SJCRH30 (cell line): ENCODE measurements at places on chromosomes 2 and 18. TPM values are rescaled to one million over a fixed set of nuclear protein-coding genes. Genes with fewer than 3 reads are reported as not detected.

DNA sequence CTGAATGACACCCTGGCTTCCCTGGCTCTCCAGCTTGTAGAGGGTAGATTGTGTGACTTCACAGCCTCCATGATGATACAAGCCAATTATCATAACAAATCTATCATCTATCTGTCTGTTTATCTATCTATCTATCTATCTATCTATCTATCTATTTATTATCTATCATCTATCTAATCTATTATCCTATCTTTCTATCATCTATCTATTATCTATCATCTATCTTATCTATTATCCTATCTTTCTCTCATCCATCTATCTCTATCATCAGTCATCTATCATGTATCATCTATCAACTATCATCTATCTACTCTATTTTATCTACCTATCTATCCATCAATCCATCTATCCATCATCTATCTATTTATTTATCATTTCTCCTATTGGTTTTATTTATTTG lies 361.8 kb downstream of the RNF144A start:
- DNase-seq, result no peak

MYL1 gene
- 2.2 and 3.3 TPM in 2 replicates for total RNA-seq

- no peak for DNase-seq
Measured at GRCh38 chr2:240229603-240230235, 89.3 kb upstream of the OTOS start.

DNA sequence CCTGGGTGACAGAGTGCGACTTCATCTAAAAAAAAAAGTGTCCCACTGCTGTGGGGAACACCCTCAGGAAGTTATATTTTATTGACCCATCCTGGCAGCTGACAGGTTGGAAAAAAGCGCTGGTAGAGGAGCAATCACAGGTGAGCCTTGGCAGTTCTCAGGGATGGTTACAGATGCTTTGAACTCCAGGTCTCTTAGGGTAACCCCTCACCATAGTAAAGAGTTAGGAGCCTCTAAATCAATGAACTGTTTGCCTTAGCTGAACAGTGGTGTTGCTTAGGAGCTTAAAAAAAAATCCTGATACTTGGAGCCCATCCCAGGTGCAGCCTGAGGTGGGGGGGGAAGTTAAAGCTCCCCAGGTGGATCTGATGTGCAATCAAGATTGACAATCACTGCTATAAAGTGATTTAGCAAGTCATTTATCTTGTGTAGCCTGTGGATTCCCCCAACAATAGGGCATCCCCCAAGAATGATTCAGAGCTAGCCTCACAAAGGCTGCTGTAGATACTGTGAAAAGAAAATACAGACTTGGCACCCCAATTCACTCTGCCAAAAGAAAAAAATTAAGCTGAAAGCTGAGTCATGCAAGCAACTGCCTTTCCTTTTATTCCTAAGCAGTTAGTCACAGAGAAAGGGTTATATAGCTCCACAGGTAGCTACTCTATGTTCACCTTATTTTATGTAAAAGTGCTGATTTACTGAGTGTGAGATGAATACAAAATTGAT lies 14.8 kb downstream of the SLC16A14 start:
- no peak for DNase-seq

UGT1A5 gene
- total RNA-seq, result not detected in 2 replicates

GLI2 gene
- total RNA-seq, result 13.0 and 18.4 TPM in 2 replicates

DNER gene
- total RNA-seq, result 0.15 and 0.18 TPM in 2 replicates

DNA sequence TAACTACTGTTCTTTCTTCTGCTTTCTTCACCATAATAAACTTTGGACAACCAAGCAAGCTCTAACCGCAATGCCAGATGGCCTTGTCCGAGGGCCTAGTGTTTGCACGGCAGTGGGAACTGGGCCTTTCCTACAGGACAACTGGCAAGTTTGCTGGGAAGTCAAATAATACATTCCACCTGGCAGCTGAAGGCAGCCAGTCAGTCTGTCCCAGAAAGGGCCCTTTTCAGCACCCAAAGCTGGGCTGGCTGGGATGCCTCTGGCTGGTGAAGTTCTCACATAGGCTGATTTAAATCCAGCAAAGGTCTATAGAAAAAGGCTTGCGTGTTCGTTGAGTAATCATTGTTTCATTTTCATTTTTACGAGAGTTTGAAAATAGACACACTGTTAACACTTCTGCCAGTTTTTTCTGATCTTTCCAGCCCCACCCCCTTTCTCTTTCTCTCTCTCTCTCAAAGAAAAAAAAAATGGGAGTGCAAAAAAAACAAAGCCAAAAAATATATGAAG lies 110.0 kb upstream of the EPAS1 start:
- no peak for DNase-seq

- no peak for DNase-seq
Measured at GRCh38 chr18:52657043-52657805, 317.2 kb downstream of the DCC start.

GRCh38 chr2:200525066-200525465 lies 941 bp upstream of the SGO2 start:
- no peak for DNase-seq

ESCO1 gene
- total RNA-seq, result 14.5 and 16.5 TPM in 2 replicates

DNA sequence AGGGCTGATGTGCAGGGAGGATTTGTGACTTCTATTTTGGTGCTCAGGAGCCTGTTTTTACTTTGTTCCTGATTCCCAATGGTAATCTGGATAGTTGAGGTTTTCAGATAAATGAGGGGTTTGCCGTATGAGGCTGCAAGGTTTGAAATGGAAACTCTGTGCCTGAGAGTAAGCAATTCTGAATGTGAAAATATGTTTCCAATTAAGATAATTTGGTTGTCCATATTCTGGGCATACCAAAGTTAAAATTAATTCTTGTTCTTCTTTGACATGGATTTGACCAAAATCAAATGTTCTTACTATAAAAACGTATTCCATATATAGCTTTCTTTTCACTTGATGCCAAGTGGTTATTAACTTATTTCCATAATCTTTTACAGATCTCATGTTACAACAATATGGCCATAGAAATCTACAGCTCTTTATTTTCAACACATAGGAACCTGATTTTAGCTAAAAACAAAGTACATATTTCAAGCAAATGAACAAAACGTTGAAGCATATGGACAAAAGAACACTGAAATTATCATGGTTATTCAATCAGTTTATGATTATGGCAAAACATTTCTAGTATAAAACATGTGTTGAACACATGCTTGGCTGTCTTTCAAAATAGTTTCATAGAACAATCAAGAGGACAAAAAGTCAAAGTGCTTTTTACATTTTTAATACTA lies 63.4 kb upstream of the ARHGAP28 start:
- DNase-seq, result no peak

DNA sequence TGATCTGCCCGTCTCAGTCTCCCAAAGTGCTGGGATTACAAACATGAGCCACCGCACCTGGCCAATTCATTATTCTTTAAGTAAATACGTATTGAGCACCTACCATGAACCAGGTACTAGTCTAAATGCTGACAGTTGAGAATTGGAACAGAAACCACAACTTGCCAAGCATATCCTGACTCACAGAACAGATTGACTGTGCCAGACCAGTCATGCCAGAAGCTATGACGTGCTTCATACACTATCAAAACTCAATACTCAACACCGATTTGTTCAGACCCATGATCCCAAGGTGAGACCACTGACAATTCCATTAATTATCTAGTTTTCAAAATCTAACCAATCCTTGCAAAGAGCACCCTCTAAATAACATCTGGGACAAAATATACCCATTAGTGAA lies 148.6 kb downstream of the B3GNT2 start:
- no peak for DNase-seq

GRCh38 chr2:230905448-230906421 lies 19.3 kb downstream of the GPR55 start:
- no peak for DNase-seq

GRCh38 chr2:149739171-149739882 lies 151.8 kb upstream of the MMADHC start:
- DNase-seq, result no peak

DNA sequence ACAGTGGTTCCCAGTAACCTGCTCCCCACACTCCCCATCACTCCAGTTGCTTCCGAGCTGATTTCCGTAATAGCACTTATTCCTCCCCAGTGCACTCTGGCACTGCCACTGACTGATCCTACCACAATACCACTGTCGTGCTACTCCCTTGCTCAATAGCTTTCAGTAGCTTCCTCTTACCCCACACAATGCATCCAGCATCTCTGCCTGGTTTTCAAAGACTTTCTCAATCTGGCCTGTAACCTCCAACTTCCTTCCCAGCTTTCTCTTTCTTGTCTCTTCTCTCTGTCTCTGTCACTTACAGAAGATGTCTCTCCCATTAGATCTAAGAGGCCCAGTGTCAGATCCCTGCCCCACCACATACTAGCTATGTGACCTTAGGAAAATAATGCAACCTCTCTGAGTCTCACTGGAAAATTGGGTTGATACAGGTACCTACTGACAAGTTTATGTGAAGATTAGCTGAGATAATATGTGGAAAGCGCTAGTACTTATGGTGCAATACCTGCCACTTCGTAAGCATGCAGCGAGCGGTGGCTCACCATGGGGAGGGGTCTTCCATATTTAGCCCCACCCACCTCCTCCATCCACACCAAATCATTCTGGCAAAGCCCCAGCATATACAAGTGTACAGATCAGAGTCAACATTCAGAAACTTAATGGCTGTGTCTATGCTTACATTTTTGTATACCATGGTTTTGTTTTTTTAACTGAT lies 36.7 kb downstream of the SFXN5 start:
- no peak for DNase-seq

GRCh38 chr2:240404174-240404852 lies 31.1 kb upstream of the GPC1 start:
- no peak for DNase-seq

GRCh38 chr2:113278073-113278741 lies 514 bp downstream of the PAX8 start:
- no peak for DNase-seq

DNA sequence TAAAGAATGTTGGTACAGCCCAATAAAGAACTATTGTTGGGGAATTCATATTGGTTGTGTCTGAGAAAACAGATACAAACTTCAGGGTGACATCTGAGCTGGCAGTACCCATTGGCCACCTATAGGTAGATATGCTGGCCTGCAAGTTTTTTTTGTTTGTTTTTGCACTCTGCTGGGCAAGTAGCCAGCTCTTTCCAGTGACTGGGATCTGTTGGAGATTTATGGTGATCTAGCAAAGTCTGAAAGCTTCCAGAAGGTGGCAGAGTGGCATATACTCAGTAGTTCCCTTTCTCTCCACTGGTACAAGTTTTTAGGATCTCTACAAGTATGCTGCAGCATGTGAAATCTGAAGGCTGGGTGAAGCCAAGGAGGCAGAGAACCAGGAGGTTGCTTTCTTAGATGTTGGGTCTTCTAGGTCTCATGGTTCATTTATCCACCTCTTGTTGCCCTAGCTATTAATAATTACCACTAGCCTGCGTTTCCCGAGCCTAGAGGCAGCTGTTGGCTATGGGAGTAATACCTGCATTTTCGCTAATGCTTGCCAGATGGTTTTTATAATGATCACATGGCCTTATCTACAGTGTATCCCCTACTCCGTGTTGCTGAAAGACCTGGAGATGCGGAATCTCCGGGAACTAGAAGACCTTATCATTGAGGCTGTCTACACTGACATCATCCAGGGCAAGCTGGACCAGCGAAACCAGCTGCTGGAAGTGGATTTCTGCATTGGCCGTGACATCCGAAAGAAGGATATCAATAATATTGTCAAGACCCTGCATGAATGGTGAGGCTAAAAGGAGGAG lies 9.5 kb downstream of the COPS7B start:
- DNase-seq, result peak; percentile 31

DNA sequence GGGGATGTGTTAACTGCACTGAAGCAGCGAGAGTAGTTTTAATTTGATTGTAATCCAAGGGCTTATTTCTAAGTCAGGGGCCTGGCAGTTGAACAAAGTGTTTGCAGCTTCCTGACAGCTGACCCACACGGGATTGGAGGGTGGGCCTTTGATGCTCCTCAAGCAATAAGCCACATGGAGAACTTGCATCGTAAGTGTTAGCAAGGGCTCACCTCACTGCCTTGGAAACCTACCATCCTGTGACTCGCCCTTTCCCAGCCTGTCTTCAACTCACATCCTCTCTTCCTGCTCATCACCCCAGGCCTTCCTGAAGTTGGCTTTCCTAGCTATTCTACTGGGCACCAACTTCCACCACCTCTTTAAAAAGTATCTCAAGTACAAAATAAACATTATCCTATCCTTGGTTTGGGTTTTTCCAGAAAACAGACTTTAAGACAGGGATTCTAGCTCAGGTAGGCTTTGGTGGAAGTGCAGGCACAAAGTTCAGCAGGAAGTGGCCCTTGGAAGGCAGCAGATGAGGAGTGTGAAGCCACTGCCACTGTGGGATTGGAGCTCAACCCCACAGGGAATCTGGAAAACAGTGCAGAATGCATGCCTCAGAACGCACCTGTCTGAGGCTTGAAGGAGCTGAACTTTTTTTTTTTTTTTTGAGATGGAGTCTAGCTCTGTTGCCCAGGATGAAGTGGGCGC lies 31.6 kb downstream of the B3GNT2 start:
- DNase-seq, result no peak

- peak; percentile 68 for DNase-seq
Measured at GRCh38 chr2:208175069-208175839, 11.9 kb upstream of the CRYGA start.

CELF4 gene
- not detected in 2 replicates for total RNA-seq

GRCh38 chr2:113220970-113221708 lies 47.4 kb downstream of the PSD4 start:
- DNase-seq, result no peak

CAPN10 gene
- total RNA-seq, result 23.1 and 27.4 TPM in 2 replicates

YES1 gene
- 151 and 185 TPM in 2 replicates for total RNA-seq

GRCh38 chr2:219445220-219445640 lies 10.6 kb downstream of the SPEG start:
- DNase-seq, result peak; percentile 76

RNF125 gene
- total RNA-seq, result 0.18 and 0.41 TPM in 2 replicates

- no peak for DNase-seq
Measured at GRCh38 chr2:120385355-120386127, 39.6 kb downstream of the INHBB start.

- no peak for DNase-seq
Measured at GRCh38 chr18:44502790-44503189, 177.9 kb upstream of the SETBP1 start.

POU3F3 gene
- 2.3 and 2.4 TPM in 2 replicates for total RNA-seq

RNU2-63P gene
- not detected in 2 replicates for total RNA-seq

GPR45 gene
- 0.13 and 0.43 TPM in 2 replicates for total RNA-seq

DNA sequence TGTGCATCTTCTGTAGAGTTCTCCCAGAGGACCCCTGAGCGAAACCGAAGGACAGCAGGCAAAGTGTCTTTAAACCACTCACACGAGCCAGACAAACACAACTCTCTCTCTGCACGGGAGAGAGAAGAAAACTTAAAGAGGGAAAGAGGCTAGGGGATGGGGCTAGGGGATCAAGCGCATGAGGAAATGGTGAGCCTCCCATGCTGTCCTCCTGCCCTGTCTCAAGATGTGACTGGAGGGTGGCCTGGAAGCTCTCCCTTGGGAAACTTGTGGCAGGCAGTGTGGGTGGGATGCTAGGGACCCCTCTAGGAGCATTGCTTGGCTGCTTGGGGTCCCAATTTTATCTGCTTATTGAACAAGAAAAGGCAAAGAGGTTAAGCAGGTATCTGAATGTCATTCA lies 44.5 kb downstream of the CYP26B1 start:
- DNase-seq, result no peak

PSMA8 gene
- total RNA-seq, result not detected in 2 replicates

DNA sequence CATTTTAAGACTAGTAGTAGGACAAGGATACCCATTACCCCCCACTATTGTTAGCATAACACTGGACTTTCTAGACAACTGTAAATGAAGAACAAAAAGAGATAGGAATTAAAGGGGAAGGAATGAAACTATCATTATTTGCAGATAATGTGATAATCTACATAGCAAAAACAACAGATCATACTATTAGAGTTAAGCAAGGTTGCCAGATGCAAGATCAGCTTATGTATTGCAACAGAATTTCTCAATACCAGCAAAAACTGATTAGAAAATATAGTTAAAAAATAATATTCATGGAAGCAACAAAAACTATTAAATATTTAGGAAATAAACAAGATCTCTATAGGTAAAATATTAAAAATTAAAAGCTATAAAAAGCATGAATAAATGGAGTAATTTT lies 194.4 kb upstream of the SPRED2 start:
- DNase-seq, result no peak
